ENCODE measurements at places on chromosomes 2 and 18.

- peak; percentile 32 for DNase-seq
These were observed 136.1 kb downstream of the SH3BP4 start for GRCh38 chr2:235087832-235088495.

GRCh38 chr2:27072920-27073319, 1.5 kb upstream of the OST4 start:
- peak; percentile 84 for DNase-seq

DNA sequence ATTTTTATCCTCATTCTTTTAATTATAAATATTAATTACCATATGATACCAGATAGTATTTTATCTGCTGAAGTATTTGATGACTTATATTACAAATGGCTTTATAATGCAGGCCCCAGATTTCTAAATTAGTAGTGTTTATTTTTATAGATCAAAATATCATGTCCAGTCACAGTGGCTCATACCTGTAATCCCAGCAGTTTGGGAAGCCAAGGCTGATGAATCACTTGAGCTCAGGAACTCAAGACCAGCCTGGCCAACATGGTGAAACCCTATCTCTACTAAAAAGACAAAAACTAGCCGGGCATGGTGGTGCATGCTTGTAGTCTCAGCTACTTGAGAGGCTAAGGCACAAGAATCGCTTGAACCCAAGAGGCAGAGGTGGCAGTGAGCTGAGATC, 100.1 kb upstream of the ARHGAP15 start:
- no peak for DNase-seq

- DNase-seq, result peak; percentile 53
These were observed 245.0 kb downstream of the PTGR3 start for GRCh38 chr18:74963820-74964446.

GRCh38 chr2:215699018-215699417, 263.1 kb upstream of the FN1 start:
- DNase-seq, result no peak

DNA sequence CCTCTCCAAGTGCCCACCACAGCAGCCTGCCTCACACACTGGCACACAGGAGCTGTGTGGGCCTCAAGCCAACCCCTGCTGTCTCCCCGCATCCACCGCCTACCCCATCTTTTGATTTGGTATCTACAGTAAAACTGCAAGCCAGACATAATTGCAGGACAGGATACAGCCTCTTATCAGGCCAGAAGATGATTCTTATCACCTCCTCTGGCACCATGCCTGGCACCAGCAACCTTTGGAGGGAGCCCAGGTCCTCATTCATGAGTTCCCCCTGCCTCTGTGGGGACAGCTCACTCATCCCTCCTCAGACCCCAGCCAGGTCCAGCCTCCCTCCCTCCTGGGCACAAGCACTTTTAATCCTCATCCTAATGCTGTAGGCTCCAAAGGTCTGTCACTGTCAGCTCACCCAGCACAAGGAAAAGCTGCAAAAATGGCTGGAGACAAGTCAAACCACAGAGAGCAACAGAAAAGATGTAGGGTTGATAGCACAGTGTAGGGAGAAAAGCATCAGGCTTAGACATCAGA, 9.7 kb downstream of the RAB11FIP5 start:
- DNase-seq, result no peak
